ENCODE measurements at places on chromosomes 6 and 20.

DNA sequence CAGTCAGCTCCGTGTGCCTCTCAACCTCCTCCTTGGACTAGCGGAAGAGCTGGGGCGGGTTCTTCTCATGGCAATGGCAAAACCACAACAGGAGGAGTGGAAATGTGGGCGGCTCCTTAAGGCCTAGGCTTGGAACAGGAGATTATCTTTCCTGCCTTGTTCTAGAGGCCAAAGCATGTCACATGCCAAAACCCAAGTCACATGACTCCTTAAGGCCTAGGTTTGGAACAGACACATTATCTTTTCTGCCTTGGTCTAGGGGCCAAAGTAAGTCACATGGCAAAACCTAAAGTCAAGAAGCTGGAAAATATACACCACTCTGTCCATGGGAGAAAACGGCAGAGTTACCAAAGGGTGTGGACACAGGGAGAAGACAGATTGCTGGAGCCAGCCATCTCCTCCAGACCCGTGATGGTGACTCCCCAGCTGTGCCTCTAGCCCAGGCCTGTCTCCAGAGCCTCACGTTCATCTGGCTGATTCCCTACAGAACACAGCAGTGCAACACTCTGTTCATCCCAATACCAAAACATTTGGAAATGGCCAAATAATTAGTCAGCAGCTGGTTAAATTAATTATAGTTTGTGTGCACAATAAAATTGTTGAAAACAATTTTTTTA lies 34.2 kb downstream of the ANKRD60 start:
- DNase-seq: no peak

DNA sequence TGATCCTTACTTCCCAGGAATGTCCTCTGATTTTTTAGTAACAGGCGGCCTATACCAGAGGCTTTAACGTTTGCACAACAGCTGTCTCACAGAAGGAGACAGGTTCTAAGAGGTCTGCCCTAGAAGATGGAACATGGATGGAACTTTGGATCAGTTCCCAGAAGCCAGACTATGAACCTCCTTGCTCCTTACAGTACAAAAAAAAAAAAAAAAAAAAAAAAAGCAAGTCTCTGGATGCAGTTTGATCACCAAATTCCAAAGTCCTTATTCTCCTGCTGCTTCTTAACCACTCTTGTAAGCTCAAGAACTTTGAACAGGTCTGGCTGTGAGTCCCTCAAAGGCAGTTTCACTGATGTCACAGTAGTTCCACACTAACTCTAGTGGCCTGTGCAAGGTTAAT lies 2.0 kb upstream of the TRMT11 start:
- no peak for DNase-seq

DNA sequence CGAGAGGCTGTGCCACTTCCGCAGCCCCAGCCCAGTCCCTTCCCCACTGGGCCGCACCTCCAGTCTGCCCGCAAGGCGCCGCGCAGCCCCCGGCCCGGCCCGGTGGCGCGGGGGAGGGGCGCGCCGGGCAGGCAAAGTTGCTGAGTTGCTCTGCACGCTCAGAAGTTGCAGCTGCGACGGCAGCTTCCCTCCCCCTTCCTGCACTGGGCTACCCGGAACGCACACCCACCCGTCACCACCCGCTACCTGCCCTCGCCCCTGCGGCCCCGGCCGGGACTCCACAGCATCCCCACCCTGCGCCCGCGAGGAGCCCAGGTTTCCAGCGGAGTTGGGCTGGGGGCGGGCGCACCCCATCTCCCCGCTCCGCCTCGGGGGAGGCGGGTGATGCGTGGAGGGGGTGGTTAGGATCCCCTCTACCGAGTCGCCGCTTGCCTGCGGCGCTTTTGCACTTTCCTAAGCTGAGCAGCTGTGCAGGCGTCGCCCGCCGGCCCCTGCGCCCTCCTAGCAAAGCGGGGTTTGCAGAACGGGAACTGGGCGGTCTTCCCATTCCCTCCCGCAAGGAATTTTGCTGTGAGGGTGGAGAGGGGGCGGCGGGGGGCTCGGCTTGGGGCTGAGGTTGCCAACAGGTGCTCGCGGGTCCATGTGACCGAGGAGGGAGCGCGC lies 55.9 kb upstream of the RREB1 start:
- no peak for DNase-seq

DNA sequence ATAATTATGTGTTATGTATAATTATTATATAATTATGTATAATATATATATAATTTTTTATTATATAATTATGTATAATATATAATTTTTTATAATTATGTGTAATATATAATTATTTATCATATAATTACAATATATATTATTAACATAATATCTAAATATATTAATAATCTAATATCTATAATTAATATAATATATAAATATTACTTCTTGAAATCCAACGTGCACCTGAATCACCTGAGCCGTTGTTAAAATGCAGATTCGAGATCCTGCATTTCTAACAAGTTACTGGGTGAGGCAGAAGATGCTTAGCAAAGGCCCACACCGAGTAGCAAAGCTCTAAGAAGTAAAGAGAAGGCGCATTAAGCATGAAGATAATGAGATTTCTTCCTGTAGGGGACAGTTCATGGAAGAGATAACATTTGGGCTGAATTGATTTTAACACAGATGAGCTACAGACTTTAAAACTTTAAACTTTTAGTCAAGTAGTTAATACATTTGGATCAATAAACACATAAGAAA lies 406.4 kb upstream of the PLCB4 start:
- DNase-seq: no peak

DNA sequence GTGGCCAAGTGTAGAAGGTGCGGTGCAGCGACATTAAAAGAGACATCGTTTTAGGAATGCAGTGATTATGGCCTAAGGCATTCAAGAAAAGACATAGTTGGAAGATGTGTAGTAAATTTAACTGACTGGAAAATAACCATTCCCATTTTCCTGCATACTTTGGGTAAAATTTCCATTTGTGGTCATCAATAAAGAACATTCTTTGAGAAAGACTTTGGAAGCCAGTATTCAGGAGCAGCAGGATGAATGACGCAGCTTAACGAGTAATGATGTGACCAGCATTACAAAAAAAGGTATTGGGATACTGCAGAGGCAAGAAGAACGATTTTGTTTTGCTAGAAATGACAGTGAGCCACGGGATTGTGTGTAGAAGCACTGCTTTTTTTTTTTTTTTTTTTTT lies 7.0 kb upstream of the RWDD1 start:
- DNase-seq: no peak

GRCh38 chr20:44601801-44602204 lies 19.4 kb downstream of the PKIG start:
- no peak for DNase-seq

GRCh38 chr20:23683281-23683680 lies 5.6 kb downstream of the CST4 start:
- DNase-seq: no peak

DNA sequence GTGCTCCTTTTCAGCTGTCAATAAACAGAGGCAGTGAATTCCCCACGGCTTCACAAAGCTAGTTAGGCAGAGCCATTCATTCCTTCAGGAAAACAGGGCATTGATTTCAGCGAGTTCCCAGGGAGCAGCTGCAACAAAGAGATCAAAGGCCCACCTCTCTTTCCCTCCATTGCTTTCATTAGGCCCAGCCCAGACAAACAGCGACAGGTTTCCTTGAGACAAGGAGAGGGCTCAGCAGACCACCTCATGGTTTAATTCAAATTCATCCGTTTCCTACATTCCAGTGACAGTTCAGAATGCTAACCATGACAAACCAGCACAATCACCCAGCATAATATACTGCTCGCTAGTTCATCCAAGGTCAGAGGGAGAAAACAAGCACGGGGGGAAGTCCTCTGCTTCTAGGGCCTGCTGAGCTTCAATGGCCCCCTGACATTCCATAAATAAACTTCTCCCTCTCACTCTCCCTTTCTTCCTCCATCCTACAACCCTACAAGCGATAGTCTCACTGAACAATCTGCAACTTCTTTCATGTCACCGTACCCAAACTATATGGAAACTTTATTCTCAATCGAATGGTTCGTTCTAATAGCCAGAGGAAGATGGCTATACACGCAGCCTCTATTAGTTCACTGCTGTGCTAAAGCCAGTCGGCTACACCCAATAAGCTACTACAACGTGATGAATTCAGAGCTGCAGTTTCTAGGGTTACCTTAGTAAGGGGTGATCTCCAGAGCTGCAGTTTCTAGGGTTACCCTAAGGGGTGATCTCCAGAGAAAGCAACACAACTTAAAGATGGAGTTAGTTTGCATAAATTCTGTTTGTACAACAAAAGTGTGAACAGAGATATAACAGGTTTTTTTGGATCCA lies 34.7 kb downstream of the PLAGL1 start:
- no peak for DNase-seq

DNA sequence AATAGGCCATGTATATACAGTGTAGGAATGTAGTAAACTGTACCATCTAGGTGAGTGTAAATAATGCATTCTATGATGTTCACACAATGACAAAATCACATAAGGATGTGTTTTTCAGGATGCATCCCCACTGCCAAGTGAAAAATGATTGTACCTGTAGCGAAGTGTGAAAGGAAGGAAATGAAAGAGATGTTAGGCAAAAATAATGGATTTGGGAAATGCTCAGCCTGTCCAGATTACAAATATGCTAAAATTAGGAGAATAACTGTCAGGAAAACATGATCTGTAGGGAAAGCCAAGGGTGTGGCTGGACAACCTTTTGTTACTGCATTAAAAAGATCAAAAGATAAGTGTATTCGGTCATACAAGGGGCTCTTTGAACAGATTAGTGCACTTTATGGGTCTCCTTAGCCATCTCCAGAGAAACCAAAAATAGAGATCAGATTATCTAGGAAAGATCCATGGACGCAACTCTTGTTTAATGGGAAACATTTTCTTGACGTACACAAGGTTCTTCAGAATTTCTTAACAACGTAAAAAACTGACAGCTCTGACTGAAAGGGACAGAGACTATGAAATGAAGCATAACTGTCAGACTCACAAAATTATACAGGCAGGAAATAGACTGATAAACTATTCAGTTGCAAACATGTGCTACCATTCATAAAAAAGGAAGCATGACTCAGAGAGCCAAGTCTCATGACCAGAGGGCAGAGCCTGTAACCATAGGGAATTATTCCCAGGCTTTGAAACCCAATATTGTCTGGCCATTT lies 253.6 kb upstream of the RAB32 start:
- DNase-seq: no peak

GRCh38 chr6:6881438-6882225 lies 226.1 kb upstream of the RREB1 start:
- no peak for DNase-seq

DNA sequence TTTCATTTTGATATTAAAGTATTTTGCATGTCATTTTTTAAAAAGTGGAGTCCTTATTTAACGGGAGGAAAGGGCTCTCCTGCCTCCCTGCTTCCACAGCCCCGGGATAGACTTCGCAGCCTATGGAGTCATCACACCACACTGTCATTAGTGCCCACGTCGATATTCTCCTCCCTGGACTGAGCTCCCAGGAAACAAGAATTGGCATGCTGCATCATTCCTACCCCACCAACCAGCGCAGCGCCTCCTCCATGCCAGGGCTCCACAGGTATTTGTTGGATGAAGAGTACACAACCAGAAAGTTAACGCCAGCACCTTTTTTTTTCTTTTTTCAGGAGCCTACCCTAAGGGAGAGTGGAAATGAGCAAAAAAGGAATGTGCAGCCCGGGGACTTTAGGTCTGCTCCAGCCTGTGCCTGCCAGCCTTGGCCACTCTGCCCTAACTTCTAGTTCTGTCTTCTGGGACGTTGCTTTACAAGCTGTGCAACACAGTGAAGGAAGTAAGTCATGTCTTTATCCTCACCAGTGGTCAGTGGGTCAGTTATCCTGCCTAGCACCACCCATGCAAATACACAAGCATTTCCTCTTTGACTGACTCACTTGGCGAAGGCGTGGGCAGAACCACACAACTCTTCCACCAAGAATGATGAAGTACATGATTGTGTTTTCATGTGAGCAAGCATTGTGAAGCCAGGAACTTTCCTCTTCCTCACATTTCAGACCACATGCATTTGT lies 180.7 kb upstream of the UST start:
- DNase-seq: no peak

GRCh38 chr6:150631984-150632642 lies 32.4 kb downstream of the PLEKHG1 start:
- no peak for DNase-seq

- no peak for DNase-seq
These were observed 78.6 kb upstream of the AKAP12 start for GRCh38 chr6:151160929-151161757.

DNA sequence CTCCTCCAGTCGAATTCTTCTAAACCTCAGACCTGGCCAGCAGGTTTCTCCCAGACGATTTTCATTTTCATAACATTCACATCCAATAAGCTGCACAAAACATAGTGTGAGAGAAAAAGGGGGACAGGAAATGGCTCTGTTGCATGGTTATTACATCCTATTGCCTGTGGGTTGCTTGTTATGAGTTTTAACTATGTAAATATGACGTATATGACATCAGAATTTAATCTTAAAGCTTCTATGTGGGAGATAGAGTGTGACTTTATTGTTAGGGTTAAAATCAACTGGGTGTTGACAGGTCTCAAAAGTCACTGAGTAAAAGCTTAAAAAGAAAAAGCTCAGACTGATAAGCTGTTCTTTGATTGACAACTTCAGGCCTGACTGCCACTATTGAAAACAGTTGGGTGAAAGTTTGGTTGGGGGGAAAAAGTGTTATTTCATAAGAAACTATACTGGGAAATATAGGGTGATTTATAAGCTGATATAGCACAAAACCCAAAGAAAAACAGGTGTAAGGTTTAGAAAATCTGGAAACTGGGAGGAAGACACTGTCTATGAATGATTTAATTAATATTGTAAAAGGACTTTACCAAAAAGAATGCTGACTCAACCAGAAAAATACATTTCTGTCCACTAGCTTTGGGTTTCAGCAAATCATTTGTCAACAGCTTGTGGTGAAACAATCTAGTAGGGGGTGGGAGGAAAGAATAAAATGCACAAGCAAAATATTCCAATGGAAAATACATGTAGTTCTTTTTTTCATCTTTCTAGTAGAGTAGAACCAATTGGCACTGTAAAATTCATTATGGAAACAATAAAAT lies 134.1 kb upstream of the CEP162 start:
- no peak for DNase-seq

GRCh38 chr20:22536956-22537756 lies 47.2 kb downstream of the FOXA2 start:
- DNase-seq: no peak

GRCh38 chr6:155958550-155958949 lies 502.9 kb upstream of the NOX3 start:
- no peak for DNase-seq

GRCh38 chr20:37160683-37161082 lies 18.4 kb upstream of the RPN2 start:
- DNase-seq: no peak

GRCh38 chr6:80523010-80523409 lies 416.5 kb downstream of the BCKDHB start:
- no peak for DNase-seq

Measured in MM.1S (cell line).